Stimulated activated CD8-positive, alpha-beta memory T cell treated with anti-CD3 and anti-CD28 coated beads, Interleukin-4, amount 100 ng/mL, for 24 hours (primary cell): ENCODE measurements at places on chromosomes 16 and 17.

DNA sequence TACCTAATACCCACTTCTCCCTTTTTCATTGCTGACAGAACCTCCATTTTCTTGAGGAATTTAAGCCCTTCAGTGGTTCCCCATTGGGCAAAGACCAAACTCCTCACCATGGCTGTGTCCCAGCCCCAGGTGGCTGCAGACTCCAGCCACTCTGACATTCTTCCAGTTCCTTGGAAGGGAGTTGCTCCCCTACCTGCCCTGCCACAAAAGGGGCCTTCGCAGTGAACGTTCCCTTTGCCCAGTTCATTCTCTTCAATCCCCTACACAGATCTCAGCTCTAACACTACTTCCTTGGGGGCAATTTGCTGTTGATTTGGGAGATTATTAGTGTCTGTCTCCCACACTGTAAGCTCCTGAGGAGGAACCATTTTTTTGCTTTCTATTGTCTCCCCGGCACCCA lies 3.2 kb upstream of the AKTIP start:
- DNase-seq = no peak

DNA sequence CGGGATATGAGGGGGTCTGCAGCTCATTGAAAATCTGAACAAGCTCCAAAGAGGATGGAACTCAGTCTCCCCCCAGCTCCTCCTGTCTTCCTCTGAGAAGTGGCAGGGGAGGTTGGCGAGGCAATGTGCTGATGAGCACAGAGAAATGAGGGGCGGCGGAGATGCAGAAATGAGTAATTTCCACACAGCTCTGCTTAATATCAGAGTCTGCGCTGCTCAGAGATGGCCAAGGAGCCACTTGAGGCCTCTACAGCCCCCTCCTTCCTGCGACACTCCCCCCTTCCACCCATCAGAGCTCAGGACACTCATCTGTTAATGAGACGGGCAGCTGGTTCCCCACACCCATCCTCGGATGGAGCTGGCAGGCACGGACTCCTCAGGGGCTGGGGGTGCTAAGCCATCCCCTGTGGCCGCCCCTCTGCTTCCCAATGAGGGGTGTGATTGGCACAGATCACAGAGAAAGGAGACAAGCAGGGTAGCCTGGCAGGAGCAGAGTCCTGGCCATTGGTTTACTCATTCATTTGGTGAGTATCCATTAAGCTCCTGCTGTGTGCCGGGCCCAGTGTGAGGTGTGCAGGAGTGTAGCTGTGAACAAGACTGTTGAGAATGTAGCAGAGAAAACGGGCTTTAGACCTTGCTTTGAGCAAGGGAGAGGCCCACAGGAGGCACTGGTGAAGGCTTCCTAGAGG lies 12.7 kb upstream of the CRHR1 start:
- DNase-seq = no peak

- DNase-seq = no peak
Observed at GRCh38 chr17:64270885-64271284, 7.8 kb upstream of the TEX2 start.

DNA sequence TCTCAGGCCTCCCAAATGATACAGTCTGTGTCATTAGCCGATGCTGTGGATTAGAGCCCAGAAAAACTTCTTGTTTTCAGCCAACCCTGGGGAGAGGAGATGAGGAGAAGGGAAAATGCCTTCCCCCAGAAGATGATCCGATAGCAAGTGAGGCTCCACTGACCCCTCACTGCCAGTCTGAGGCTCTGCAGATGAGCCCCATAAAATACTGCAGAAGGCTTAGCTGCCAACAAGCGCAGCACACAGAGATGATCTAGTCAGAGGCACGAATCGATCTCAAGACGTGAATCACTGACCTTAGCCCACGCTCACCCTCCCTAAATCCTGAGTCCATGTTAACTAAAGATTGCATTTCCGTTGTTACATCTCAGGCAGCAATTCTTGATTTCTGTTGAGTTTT lies 31.5 kb downstream of the SALL1 start:
- DNase-seq = no peak

GRCh38 chr17:76561332-76561731 lies 21.5 kb downstream of the PRCD start:
- no peak for DNase-seq

DNA sequence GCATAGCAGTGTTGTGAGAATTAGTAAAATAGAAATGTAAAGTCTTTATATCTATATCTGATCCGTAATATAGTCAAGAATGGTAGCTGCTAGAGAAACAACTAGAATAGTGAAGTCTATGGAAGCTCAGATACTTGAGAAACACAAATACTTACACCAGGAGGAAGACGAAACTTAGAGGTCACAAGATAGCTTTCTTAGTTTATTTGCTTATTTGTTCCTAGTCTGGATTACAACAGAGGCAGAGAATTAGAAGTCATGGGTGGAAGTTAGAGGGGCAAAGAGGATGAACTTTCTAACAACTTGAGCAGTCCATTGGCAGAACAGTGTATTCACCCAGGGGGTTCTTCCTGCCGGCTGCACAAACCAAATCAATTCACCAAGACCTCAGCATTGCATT lies 13.9 kb downstream of the GNGT2 start:
- DNase-seq = no peak

GRCh38 chr16:58960484-58960883 lies 226.4 kb upstream of the GOT2 start:
- no peak for DNase-seq

- no peak for DNase-seq
Observed at GRCh38 chr17:56165072-56165641, 11.9 kb downstream of the ANKFN1 start.

GRCh38 chr16:89973235-89973634 lies 24.7 kb downstream of the DEF8 start:
- no peak for DNase-seq
